Right cardiac atrium (tissue), 5 donors: ENCODE measurements at places on chromosomes 7 and 10.

GRCh38 chr10:128186959-128187787, 61.0 kb upstream of the MKI67 start:
- no peak for DNase-seq

GRCh38 chr7:129864042-129864441, 88.7 kb downstream of the UBE2H start:
- DNase-seq, result no peak

GRCh38 chr7:16078076-16078952, 343.0 kb downstream of the CRPPA start:
- no peak for DNase-seq

GRCh38 chr7:54995610-54996363, 23.0 kb upstream of the EGFR start:
- no peak for DNase-seq

DNA sequence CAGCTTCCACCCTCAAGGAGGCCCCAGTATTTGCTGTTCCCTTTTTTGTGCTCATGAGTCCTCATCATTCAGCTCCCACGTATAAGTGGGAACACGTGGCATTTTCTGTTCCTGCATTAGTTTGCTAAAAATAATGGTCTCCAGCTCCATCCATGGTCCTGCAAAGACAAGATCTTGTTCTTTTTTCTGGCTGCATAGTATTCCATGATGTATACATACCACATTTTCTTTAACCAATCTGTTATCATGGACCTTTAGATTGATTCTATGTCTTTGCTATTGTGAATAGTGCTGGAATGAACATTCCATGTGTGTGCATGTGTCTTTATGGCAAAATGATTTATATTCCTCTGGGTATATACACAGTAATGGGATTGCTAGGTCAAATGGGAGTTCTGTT, 17.0 kb downstream of the KRIT1 start:
- DNase-seq, result no peak
